Activated CD4-positive, alpha-beta T cell treated with anti-CD3 and anti-CD28 coated beads, Interleukin-10, Interleukin-2, amounts not matched to agents 100 ng/mL and 50 ng/mL, durations not matched to agents 16 hours and 8 hours (primary cell): ENCODE measurements at places on chromosomes 7 and 10.

DNA sequence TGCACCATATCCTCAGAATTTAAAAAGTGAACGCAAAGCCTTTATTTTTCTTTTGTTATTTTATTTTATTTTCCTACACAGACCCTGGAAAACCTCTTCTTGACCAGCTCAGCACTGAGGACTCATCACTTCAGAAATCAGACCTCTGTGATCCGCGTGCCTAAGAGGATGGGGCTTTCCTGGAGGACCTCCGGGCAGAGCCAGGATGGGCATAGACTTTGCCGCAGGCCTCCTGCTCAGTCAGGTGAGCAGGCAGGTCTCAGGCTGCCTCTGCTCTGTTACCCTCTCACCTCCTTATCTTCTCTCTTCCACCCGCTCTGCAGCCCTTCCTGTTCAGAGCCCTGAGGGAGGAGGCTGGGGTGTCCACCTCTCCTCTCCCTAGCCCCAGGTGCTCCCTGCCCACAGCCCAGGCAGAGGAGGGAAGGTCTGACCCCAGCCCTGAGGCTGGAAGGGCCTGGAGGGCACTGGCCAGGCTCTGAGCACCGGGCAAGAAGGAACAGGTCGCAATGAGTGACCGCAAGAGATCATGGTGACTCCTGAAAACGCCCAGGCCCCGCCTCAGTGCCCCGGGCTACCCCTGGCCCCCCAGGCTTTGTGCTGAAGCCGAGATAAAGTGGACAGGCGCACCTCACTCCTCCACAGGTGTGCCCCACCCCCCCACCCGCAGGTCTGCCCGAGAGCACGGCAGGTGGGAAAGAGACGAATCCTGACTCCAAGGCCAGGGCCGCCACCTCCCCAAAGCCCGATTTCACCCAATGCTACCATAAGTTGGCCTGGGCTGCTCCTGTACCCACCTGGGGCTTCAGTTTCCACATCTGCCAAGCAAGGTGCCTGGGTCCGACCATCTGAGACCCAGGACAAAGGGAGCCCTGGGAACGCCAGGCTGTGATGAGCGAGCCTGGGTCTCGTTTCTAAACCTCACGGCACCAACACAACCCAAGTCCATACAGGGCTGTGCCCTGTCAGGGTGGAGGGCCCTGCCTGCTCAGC lies 2.8 kb downstream of the CALML5 start:
- no peak for DNase-seq

DNA sequence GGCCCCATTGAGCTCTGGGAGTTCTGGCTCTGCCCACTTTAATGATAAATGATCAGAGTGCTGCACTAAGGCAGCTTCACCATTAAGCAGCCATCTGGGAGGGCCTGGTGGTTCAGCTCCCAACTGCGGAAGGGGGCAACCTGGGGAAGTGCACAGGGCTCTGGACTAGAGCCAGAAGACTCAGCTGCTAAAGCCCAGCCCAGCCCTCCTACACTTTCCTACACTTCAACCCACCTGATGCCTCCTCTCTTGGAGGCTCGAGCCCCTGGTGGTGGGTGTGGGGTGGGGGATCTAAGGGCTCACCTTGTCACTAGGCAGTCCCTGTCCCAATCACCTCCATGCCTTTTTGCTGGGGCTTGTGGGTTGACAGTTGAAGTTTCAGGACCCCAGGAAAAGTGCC lies 60.6 kb upstream of the ANTXRL start:
- DNase-seq, result no peak

GRCh38 chr10:20110125-20111100 lies 294.2 kb downstream of the PLXDC2 start:
- no peak for DNase-seq

DNA sequence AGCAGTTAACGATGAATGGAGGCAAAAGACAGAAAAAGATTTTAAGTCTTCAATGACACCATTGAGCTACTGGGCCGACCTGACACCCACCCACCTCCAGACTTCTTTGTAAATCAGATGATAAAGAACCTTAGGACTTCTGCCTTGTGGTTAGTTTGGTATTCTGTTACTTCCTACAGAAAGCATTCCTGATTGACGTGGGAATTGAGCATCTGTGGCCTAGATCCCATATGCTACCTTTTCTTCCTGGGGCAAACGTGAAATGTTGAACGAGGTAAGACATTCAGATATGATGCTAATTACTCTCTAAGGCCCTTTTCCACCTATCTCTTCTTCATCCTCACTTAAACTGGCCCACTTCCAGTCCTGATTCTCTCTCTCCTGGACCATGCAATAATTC lies 10.2 kb downstream of the PRLHR start:
- no peak for DNase-seq

DNA sequence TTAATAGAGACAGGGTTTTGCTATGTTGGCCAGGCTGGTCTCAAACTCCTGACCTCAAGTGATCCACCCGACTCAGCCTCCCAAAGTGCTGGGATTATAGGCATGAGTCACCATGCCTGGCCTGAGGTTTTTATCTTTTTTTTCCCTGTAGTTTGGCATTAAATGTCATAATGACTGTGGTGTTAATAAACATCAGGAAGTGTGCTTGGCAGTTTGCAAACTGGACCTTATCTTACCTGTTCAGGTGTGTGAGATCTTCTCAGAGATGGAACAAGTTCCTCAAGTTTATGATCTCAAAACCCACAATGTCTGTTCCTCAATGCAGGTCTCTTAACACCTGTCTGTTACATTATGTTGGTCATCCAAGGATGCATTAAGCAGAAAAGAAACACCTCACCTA lies 80.0 kb downstream of the ARID5B start:
- no peak for DNase-seq

DNA sequence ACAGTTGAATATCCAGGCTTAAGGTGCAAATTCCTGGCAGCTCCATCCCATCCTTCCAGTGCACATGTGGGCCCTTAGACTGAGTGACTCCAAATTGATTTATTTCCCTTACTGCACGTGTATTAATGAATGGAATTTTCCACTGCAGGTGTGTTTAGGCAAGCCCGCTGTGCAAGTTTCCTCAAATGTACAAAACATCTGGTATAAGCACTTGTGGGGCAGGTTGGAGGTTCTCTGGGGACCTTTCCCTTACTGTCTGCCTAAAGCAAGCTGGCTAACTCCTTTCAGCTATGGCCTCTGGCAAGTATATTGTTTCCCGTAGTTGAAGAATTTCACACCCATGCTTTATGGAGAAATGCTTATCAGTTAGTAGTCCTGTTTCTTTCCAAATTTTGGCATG lies 25.3 kb upstream of the GIMAP6 start:
- DNase-seq, result no peak

- DNase-seq, result peak; percentile 29
Observed at GRCh38 chr7:1425292-1426136, 33.8 kb downstream of the MICALL2 start.

- DNase-seq, result no peak
Observed at GRCh38 chr10:112356686-112357085, 17.2 kb upstream of the ACSL5 start.

GRCh38 chr7:12607134-12607533 lies 36.6 kb downstream of the SCIN start:
- DNase-seq, result no peak

- no peak for DNase-seq
Observed at GRCh38 chr7:83469076-83469475, 179.9 kb downstream of the SEMA3E start.

- no peak for DNase-seq
Observed at GRCh38 chr10:77533887-77534278, 103.7 kb downstream of the KCNMA1 start.

DNA sequence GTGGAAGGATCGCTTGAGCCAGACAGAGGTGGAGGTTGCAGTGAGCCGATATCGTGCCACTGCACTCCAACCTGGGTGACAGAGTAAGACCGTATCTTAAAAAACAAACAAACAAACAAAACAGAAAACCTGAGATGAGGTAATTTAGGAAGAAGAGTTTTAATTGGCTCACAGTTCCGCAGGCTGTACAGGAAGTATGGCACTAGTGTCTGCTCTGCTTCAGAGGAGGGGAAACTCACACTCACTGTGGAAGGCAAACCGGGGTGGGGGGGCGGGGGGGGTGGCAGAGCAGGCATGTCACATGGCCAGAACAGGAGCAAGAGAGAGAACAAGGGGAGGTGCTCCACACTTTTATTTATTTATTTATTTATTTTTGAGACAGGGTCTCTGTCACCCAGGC lies 5.1 kb downstream of the UBE2D4 start:
- no peak for DNase-seq

DNA sequence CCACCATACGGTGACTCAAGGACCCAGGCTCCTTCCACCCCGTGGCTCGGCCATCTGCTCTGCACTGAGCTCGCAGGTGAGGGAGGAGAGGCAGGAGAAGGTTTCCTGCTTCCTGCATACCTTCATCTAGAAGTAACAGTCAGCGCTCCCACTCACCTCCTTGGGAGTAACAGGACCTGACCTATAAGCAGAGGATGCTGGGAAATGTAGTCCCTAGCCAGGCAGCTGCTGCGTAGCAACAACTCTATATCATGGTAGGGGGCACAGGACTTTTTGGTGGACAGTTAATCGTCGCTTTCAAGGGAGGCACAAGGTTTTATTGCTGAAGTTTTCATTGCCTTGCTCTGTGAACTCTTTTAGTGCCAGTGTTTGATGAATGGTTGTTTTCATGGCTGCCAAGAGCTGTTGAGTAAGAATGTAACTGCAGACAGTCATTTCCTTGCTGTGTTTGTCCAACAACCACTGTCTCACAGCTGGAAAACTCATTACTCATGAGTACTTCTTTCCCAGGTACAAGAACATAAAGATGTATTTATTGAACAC lies 10.2 kb upstream of the ZFYVE27 start:
- peak; percentile 64 for DNase-seq

GRCh38 chr7:1244700-1245523 lies 12.2 kb downstream of the UNCX start:
- no peak for DNase-seq

- DNase-seq, result no peak
Observed at GRCh38 chr10:130411496-130412085, 275.4 kb downstream of the GLRX3 start.
